ENCODE measurements at places on chromosomes 12 and 14.

- no peak for DNase-seq
Measured at GRCh38 chr12:120037851-120038250, 48.8 kb downstream of the BICDL1 start.

- peak; percentile 47 for DNase-seq
Measured at GRCh38 chr12:53051058-53051880, 1.4 kb downstream of the TNS2 start.

DNA sequence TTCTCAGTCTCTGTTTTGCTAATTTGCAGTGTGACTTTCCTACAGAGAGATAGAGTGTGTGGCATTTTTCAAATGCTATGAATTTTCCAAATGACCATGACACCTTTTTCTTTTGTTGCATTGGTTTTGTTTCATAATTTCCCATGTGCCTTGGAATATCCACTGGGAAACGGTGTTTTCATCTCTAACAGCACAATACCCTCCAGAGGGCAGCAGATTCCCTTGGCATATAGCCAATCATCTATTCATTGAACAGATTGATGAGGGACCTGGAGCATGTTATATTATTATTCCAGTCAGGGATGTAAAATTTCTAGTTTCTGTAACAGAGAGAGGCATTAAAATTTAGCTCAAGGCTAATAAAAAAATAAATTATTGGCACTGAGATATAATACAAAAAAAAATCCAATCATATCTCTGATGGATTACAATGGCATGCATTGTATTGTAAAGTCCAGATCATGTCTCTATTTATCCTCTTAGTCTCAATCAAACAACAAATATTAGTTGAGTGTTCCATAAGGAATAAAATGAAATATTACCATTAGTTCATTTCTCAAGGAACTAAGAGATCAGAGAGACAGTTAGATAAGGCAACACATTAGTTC, 29.6 kb upstream of the NTN4 start:
- peak; percentile 68 for DNase-seq

DNA sequence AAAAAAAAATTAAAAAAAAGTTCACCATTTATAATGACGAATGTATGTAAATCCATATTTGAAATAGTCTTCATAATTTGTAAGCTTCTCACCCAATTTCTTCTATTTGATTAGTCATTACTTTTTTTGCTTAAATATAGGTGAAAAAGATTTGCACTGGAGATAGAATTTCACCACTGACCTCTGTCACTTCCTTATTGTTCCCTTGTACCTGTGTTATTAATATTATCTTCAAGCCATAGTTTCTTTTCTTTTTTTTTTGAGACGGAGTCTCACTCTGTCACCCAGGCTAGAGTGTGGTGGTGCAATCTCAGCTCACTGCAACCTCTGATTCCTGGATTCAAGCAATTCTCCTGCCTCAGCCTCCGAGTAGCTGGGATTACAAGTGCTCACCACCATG, 15.8 kb downstream of the TEP1 start:
- no peak for DNase-seq

DNA sequence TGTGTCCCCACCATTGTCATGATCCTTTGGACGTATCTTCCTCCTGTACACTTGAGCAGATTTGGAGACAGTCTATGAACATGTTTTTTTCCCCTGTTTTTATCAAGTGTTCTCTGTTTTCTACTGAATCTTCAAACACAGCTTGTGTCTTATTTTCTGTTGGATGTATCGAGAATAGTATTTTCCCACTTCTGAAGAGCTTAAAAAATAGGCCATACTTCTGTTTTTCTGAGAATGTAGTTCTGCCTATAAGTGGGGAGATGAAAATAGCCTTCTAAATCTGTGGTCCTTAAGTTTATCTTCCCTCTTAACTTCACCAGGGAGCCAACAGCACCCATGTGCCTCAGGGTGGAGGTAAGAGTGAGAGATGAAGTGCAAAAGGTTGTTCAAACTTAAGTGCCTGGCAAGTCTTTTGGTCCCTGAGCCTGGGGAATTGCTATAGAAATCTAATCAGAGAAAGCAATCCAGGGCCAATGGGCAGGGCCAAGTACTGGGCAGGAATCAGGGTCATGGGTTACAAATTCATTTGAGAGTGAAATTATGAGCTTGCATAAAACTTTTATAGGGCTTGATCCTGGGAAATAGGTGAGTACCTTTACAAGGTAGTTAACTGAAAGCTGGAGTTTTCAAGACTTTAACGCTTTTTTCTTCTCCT, 58.9 kb downstream of the ARF6 start:
- DNase-seq, result no peak

Data from AG08395 (cell line).